ENCODE measurements at places on chromosomes 4 and X.

DNA sequence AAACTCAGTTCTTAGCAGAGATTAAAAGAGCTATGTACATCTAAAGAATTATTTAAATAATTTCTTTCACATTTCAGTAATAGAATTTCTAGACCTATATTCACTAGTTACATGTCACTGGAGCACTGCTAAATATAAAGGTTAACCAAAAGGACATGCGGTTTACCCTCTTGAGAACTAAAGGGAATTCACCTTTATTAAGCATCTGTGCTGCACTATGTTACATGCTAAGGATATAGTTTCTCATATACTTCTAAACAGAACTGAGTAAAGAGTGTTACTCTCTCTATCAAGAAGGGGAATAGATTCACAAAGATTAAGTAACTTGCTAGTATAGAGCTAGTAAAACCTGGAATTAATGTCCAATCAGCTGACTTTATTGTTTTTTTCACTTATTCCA is 7.6 kb downstream of the SPIN3 start:
- DNase-seq: no peak

DNA sequence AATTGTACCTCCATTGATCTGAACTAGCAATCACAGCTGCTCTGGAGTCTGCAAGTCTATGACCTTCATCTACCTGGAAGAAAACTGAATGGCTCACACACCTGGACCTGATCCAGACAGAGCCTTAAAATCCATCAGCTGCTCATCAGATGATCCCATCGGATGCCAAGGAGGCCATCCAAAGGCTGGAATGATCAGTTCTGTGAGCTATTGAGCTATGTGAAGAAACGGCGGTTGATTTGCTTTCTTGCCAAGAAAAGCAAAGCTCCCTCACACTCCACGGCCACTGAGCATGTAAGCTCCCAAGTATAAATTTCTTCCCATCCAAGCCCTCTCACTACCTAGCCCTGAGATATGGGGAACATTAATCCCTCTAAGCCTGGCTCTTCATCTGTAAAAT is 63.1 kb downstream of the RELL1 start:
- DNase-seq: no peak

DNA sequence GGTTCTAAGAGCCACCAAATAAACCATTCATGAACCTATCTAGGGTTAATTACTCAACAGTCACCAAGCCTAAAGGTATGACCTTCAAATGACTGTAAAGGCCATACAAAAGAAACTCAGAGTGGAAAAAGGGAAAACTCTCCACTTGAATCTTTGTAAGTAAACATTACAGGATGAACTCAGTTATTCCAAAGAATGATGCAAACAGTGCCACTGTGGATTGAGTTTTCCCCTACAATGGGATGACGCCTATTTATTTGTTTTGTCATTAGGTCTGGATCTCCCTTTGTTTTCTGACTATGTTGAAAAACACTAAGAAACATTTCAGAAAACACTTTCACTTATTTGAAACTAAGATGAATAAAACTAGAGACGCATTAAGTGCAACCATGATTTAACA is 12.7 kb downstream of the NUDT6 start:
- no peak for DNase-seq

DNA sequence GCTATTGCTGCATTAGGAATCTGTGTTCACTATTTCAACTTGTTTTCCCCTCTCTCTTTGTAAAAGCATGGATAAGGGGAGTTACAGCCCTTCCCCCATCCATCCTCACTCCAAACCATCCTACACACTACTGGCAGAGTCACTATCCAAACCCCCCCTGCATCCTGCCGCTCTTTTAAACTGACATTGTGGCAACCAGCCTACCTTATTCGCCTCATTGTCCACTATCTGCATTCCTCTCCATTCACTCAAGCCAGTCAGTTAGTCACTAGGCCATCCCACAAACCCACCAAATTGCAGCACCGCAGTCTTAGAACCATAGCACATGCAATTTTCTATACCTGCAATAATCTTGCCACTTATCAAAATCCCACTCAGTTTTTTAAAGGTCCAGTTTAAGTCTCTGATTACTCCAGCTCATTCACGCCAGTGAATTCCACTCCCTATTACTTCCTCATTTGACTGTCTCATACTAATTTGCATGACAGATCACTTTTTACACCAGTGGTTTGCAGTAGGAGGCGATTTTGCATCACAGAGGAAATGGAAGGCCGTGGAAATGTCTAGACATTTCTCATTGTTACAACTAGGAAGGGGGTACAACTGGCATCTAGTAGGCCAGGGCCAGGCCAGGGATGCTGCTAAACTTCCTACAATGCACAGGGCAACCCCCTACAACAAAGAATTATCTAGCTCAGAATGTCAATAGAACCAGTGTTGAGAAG is 181.8 kb downstream of the HS6ST2 start:
- DNase-seq: no peak

Measured in activated CD4-positive, CD25-positive, alpha-beta regulatory T cell (primary cell).